ENCODE measurements at places on chromosomes 7 and 10.

- DNase-seq, result no peak
Measured at GRCh38 chr7:88309819-88310218, 3.1 kb upstream of the STEAP4 start.

DNA sequence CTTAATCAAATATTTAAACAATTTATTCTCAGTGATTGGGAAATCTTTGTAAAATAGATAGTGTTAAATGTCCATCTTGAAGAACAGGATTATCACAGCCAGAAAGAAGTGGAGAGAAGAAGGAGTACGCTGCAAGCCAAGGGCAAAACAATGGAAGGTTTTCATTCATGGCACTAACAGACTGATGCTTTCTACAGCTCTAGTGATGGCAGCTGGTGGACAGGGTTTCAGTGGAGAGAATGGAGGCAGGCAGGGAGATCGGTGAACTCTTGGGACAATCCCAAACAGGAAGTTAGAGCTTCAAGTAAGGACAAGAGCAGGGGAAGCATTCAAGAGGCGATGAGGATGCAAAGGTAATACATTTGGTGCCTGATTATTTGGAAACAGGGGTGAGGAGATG lies 207.0 kb downstream of the JAZF1 start:
- DNase-seq, result no peak

DNA sequence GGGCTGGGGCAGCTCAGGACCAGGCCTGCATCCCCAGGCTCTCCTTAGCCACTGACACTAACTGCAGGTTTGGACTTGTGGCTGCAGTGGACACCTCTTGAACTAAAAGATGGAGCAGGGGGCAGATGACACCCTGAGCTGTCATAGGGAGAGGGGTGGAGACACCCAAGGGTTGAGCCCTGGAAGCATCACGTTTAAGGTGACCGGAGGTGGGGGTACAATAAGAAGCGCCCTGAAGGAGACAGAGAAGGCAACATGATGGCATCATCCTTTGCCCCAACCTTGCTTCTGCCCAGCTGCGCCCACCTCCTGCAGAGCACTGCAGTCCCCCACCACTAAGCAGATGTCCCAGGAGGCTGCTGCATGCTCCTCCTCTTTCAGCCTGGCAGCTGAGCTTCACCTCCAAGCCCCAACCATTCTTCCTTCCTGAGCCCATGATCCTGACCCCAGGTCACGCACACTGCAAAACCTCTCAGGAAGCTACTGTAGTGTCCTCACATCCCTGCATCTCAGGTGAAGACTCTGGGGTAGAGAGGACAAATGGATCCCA lies 25.5 kb downstream of the OGDHL start:
- DNase-seq, result no peak

- peak; percentile 41 for DNase-seq
Measured at GRCh38 chr10:3758491-3758970, 26.5 kb downstream of the KLF6 start.

DNA sequence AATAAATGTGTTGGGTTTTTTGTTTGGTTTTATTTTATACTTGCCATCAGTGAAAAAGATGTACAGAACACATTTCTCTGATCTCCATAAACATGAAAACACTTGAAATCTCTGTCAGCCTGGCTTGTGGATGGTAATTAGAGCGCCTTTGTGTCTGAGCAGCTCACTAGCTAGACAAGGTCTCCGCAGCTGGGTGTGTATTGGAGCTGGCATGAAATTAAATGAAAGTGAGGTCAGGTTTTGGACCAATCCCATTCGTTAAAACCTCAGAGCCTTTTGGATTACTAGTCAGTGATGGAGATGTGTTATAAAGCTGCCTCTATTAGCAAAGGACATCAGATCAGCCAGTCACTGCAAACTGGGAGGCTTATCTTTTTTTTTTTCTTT lies 2.7 kb downstream of the FRAT1 start:
- DNase-seq, result no peak

GRCh38 chr10:2326411-2326810 lies 589.1 kb upstream of the ADARB2 start:
- DNase-seq, result no peak

- DNase-seq, result no peak
Measured at GRCh38 chr10:73398024-73398423, 15.8 kb downstream of the ANXA7 start.

GRCh38 chr10:112384141-112384540 lies 10.2 kb downstream of the ACSL5 start:
- no peak for DNase-seq

- no peak for DNase-seq
Measured at GRCh38 chr10:47111329-47111862, 188.6 kb upstream of the GDF10 start.

GRCh38 chr10:117350909-117351308 lies 24.3 kb downstream of the PDZD8 start:
- DNase-seq, result no peak

- DNase-seq, result no peak
Measured at GRCh38 chr10:127813290-127813689, 76.3 kb downstream of the FOXI2 start.

DNA sequence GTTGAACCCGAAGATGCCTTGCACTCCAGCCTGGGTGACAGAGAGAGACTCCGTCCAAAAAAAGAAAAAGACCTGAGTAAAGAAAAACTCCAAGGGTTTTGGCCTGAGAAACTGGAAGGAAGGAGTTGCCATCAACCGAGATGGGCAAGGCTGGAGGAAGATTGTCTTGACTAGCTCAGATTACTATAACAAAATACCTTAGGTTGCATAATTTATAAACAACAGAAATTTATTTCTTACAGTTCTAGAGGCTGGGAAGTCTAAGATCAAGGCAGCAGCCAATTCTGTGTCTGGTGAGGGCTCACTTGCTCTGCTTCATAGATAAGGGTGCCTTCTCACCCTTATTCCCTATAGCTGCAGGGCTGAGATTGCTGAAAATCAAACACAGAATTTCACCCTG lies 91.2 kb downstream of the CUL2 start:
- no peak for DNase-seq

GRCh38 chr7:37732253-37732652 lies 48.7 kb downstream of the GPR141 start:
- DNase-seq, result no peak

GRCh38 chr10:113572520-113573290 lies 19.9 kb downstream of the HABP2 start:
- no peak for DNase-seq

GRCh38 chr7:157472311-157473050 lies 135.7 kb downstream of the DNAJB6 start:
- DNase-seq, result peak; percentile 47

DNA sequence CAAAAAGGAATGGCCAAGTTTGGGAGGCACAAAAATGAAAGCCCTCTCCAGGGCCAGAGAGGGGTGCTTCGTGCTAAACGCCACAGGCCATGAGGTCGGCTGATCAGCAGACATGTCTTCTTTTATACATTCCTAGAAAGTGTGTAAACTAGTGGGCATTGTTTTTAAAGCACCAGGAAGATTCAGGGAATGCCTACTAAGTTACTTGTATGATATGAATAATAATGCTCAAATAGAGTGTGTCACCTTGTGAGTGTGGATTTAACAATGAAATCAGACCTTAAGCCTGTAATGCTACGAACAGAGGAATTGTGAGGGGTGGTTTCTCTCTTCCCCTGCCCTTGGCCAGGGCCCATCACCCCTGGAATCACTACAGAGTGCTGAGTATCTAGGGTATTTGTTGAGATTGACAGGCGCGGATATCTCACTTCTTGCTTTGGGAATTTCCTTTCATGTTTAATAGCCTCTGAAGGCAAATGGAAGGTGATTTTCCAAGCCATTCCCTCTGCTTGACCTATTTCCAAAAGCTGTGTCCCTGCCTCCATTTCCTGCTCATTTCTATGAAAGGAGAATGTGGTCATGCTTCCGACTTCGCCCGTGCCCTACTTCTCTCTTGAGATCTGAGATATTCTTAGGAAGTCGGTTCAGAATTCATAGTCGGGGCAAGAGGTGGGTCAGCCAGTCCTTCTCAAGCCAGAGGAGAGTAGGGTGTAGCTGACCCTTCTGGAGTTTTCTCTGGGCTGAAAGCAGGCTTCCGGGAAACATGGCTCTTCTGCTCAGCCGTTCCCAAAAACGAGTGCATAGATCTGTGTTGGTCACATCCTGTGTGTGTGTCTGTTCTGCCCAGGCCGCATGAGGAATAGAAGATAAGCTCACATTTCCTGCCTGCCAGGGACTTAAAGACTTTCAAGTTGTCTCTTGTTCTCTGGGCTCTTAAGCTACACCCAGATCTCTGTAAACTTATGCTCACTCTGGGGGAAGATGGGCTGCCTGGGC lies 167.8 kb upstream of the ITGB1 start:
- no peak for DNase-seq

DNA sequence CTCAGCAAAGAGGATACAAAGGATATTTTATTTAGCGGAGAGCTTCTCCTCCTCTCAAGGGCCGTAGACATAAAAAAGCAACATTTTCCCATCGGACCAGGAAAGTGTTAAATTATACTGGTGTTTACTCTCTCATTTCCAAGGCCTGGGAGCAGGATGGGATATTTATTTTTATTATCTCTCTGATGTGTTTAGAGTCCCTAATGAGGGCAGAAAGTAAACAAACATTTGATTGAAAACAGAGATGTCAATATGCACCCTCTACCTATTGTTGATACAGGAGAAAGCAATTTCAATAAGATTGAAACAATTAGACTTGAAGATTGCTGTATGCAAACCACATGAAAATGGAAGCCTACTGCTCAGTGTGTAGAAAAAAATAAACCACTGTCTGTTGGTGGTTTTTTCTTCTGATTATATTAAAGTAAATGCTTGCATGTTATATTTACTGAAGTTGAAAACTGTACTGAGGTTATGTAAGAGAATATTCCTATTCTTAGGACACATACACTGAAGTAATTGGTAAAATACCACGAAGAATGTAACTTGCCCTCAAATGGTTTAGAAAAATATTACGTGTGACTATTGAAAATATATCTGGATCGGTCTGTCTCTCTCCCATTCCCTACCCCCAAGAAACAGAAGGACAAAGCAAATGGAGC lies 59.3 kb downstream of the ATXN7L1 start:
- DNase-seq, result no peak

DNA sequence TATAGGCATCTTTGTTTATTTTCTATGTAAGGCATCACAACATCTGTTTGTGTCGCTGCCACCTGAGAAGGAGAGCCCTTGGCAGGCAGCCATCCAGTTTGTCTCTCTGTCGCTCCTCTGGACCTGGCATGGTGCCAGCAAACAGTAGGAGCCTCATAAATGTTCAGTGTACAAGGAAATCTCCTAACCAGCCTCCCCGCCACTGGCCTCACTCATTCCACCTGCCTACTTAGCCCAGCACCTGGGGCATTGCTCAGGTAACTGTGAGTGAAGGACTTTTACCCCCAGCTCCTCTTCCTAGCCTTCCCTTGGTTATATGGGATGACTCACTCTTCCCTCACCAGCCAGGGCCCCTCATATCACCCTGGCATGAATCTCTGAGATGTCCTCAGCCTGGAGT lies 61.7 kb upstream of the NPTX2 start:
- no peak for DNase-seq

DNA sequence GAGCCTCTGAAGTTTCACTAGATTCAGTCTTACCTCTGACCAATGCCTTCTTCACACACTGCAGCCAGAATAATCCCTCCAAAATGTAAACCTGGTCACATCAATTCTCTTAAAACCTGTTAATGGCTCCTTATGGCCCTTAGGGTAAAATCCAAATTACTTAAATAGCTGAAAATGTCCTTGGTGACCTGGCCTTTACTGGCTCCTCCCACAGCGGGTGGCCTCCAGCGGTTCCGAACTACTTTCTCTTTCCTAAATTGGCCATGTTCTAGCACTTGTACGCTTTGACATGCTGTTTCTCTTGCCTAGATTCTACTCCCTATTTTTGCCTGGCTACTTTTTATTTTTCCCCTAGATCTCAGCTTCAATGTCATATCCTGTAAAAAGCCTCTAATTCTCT lies 36.1 kb downstream of the AGK start:
- no peak for DNase-seq

Data from left forelimb (tissue), 1 donor.